Naive thymus-derived CD4-positive, alpha-beta T cell (primary cell): ENCODE measurements at places on chromosomes 6 and 20.

DNA sequence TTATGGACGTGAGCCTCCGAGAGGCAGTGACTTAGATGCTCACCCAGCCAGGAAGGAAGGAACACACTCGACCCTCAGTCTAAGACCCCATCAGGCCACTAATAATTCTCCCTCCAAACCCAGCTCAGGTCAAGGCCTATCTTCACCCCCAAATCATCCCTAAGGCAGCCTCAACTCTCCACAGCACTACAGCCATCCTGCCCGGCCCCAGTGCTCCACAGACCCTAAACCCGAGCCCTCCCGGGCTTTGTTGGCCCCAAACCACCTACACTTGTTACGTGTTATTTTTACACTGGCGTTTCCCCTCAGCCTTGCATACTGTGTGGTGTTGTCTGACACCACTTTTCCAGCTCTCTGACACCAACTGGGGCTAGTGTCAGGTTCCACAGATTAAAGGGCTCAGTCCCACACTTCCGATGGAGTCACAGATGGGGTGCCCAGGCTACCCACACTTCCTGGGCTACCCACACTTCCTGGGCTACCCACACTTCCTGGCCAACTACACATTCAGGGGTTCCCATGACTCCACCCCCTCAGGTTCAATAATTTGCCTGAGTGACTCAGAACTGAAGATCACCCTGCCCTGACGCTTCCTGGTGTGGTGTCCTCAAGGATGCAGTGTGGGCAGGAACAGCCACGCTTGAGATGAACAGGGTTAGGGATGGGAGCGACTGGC, 25.3 kb downstream of the RBCK1 start:
- peak; percentile 75 for DNase-seq

DNA sequence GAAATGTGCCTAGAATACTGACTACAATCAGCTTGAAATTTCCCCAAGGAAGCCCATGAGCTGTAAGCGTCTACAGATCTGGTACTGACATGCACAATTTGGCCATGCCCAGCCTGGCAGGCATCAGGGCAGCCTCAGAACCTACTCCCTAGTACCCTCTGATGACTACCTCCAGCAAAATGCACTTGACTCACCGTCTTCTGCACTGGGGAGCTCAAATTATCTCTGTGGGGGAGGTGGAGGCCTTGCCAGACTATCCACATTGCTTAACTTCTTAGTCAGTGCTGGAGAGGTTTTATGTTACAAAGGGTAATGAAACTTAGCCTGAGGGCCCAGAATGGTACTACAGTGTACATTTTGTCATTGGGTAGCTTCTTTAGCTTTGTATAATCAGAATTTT, 126.0 kb upstream of the ADGRF1 start:
- DNase-seq, result no peak

GRCh38 chr6:143594647-143595046, 83.1 kb upstream of the PHACTR2 start:
- no peak for DNase-seq

DNA sequence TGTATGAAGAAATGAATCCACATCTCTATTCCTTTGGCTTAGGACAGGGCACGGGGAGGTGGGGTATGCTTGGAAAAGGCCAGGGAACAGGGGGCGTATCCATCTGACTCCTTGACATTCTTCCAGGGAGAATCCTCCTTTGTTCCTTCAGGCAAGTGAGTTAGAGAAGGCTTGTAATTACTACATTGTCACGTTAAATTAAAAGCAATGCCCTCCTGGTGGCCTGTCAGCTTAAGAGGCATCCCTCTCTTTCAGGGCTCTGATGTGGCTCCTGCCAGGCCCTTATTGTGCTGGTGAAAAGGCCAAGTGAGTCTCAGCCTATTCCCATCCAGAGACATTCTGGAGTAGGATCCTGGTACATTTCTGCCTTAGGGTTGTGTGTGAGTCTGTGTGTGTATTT, 128.3 kb downstream of the FOXA2 start:
- DNase-seq, result no peak

- no peak for DNase-seq
Measured at GRCh38 chr6:122930252-122931180, 65.5 kb upstream of the CLVS2 start.

DNA sequence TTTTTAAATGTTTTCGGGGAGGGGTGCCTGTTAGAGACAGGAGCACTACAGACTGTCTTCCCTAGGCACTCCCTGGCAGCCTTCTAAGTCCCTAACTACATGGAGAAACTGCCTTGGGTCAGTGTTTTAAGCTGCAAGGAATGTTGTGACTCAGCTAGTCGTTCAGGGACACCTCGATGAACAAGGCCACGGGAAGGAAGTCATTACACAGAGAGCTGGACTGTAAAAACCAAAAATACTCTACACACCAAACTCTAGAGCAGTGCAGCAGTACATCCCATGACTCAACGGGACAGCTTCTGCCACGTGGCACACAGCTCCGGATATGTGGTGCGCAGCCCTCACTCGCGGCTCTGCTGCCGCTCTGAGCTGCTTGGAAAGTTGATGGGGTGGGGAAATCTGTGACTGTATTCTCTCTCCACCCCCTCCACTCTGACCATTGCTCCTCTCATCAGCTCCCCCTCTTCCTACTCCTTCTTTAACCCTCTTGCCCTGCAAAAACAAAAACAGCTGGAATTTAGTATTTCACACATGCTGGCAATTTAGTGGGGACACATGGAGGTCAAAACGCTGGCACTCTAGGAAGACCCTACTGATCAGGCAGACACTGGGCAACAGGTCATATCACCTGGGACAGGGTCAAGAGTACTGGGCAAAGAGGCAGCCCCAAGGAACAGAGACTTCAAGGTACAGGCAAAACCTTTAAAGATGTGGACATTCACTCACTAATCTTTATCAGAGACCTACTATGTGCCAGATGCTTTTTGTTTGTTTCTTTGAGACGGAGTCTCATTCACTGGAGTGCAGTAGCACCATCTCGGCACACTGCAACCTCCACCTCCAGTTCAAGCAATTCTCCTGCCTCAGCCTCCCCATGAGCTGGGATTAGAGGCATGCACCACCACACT, 10.9 kb upstream of the LPIN3 start:
- DNase-seq, result peak; percentile 25

DNA sequence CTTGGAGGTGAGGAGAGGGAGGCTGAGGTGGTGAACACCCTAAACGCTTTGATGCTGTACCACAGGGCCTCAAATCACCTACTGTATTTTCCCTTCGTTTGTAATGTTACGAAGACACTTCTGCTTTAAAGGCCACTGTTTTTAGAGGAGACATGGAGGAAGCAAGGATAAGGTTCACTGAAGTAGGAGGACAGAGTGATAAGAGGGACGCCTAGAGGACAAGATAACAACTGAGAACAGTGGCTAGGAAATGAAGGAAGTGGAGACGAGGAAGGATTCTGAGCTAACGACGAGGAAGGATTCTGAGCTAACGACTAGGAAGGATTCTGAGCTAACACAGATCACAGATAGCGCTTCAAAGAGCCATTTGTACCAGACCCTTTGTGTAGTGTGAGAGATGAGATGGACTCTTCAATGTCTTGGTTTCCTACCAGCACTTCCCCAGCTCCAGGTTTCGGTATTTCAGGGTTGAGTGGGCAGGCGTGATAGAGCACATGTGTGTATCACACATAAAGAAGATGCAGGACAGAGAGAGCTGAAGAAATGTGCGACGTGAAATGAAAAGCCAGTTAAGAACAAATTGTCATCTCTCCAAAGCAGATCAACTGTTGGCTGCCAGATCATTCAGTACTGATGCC, 7.5 kb downstream of the SF3B5 start:
- no peak for DNase-seq

GRCh38 chr6:87705070-87705691, 3.1 kb upstream of the AKIRIN2 start:
- no peak for DNase-seq

DNA sequence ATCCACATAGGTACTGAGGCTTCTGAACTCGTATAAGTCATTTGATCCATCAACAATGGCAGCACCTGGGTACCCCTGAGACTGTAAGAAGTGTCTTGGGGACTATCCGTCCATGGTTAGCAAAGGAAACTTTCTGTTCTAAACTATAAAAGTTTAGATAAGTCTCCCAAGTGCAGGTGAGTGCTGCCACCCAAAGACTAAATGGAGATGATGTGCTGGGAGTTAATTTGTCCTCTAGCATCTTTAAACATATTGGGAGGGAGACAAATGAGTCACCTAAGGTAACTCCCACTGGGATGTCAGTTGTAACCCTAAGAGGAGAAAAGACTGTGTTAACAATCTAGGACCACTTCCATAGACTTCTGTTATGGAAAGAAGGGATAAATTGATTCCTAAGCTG, 6.2 kb downstream of the BEND6 start:
- no peak for DNase-seq
